ENCODE measurements at places on chromosomes 2 and 18.

DNA sequence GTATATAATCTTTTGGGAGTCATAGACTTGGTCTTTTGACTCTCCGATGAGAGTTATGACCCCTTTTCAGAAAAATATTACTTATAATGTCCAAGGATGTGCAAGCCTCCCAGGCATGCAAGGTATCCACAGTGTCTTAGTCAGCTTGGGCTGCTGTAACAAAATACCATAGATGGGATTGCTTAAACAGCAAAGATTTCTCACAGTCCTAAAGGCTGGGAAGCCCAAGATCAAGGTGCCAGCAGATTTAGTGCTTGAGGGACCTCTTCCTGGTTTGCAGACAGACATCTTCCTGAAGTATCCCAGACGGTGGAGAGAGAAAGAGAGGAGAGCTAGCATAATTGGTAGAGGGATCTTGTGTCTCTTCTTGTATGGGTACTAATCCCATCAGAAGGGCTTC, 35.6 kb upstream of the FBXO11 start:
- no peak for DNase-seq

- DNase-seq, result no peak
These were observed 157.4 kb upstream of the RGPD4 start for GRCh38 chr2:107669335-107669734.

- no peak for DNase-seq
These were observed 5.3 kb downstream of the SOS1 start for GRCh38 chr2:39115556-39115955.

DNA sequence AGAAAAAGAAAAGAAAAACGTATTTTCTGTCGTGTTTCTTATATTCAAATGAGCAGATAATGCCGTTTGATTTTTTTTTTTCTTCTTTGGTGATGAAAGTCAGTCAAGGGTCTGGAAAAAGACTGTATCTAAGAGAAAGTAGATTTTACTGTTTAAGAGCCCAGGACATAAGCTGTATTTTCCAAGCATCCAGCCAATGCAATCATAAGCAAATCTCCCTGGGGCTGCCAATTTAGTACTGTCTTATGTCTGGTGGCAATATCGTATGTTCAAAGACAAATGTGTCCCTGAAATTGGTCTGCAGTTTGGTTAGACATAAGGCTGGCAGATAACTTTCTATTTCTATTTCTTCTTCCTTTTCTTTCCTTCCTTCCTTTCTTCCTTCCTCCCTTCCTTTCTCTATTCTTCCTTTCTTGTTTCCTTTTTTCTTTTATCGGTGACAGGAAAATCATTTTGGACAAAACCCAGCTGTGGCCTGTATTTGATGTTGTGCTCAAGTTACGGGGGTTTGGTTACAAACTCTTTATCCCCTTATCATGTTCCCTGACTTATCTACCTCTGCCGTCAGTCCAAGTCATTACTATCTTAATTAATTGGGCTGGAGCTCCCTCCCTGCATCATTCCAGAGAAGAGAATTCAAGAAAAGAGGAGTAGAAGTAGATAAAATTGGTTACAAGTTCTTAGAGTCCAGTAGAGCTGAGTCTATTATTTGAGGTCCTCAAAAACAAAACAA, 683.4 kb upstream of the FSHR start:
- DNase-seq, result no peak

GRCh38 chr18:79371561-79372121, 24.1 kb upstream of the NFATC1 start:
- no peak for DNase-seq

GRCh38 chr18:47081578-47081977, 46.2 kb upstream of the ELOA2 start:
- DNase-seq, result no peak

DNA sequence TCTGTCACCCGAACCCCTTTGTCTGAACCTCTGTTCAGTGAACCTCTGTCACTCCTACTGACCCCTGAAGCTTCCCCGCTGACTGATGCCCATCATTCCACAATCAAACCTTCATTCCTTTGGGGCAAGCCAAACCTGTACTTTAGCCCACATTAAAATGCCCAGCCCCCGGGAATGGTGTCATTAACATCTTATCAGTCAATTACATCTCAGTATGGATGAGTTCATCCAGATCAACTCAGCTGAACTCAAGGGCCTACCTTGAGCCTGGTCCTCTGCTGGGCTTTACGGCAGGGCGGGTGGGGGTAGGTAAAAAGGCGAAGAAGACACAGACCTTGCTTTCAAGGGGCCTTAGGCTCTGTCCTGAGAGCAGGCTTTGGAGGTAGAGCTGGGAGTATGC, 154.4 kb upstream of the SMAD2 start:
- DNase-seq, result no peak

GRCh38 chr18:35481960-35482366, 15.8 kb downstream of the INO80C start:
- DNase-seq, result no peak

DNA sequence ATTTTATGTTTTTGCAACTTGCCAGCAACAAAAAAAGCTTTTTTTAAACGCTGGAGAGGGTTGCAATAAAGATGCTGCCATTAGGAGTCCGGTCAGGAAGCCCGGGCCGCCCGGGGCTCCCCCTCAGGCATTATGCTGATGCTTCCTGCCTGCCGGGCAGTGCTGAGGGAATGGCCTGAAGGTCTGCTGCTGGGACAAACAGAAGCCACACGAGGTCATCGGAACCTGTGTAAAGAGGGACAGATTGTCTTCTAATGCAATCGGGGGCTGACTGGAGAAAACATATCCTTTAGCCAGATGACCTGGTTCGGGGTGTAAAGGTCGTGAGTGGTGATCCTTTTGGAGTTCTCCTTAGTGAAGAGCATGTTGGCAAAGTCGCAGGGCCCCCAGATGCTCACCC, 2.3 kb downstream of the IMPA2 start:
- DNase-seq, result no peak

- DNase-seq, result no peak
These were observed 4.0 kb downstream of the CWC22 start for GRCh38 chr2:180003073-180003472.

DNA sequence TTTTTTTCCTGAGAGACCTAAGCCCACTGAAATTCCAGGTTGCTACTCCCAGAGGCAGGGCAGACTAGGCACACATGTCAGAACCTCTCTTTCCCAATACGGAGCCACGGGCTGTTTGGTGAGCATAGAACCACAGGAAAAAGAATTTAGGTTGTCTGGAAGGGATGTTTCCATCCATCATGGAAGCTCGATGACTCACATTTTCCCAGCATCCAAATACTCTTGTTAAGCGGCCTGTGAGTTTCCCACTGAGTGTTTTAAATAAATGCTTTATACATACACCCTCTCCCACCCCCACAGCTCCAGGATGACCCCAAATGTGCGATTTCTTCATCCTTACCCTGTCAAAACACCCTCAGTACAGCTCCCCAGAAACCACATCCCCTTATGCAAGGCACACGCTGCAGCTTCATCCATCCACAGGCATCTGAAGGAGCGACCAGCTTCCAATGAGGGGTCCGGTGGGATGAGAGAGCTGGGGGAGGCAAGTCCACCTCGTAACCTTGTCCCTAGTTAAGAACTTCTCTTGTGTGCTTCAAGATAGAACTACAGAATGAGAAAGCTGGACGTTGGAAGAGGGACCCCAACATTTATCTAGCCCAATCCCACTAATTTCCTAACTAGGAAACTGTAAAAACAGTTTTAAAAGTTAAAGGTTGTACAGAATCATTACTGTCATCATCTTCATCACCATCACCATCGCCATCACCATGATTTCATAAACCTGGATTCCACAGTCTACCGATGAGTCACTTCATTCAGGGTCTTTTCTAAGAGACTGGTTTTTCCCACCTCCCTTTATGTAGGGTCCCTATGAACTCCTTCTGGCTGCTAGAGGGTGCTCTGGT, 63.5 kb upstream of the FZD7 start:
- DNase-seq, result no peak

GRCh38 chr2:189204322-189204941, 24.9 kb upstream of the COL5A2 start:
- DNase-seq, result no peak

GRCh38 chr2:162890690-162891311, 52.2 kb upstream of the KCNH7 start:
- DNase-seq, result no peak

GRCh38 chr18:55488473-55488872, 99.5 kb downstream of the TCF4 start:
- DNase-seq, result no peak

- DNase-seq, result no peak
These were observed 76.3 kb downstream of the R3HDM1 start for GRCh38 chr2:135607561-135607960.

GRCh38 chr2:11457935-11458334, 8.0 kb downstream of the E2F6 start:
- no peak for DNase-seq

DNA sequence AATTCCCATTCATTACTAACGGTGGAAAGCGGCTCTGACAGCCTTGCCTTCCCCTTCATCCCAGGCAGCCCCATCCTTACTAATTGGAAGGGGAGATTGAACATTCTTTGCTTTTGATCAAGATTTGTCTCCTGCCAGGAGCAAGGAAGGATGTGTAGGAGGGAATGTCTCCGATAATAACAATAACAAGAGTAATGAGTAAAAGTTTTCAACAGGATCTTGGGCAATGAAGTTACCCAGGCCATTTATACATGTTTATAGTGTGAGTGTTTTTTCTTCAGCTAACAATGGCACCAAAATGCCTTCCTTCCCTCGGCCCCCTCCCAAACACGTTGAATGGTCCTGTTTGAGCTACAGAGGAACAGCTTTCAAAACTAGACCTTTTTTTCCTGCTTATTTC, 83.8 kb downstream of the GATA6 start:
- no peak for DNase-seq

DNA sequence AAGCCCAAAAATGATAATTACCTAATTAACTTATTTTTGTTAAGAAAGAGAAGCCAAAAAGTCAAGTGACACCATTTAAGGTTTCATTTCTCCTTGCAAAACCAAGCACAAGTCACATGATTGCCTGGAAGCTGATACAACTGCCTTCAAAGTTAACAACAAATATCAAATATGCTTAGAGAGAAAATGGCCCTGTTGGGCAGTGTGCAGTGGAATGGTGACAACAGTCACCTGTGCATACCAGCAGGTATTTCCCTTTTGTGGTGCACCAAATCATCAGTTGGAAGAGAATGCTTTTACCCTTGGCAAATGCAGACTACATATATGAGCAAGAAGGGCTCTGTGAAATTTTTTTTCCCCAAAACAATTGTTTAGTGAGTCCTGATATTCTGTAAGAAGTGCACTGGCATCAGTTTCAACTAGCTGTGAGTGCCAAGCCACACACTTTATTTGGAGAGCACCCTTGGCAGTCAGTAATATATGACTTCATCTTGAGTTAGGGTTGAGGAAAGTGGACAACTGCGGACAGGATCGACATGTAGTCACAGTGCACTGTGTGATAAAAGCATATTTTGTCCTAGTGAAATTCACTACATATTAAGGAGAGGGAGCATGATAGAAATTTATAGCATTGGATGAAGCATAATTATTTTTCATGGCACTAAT, 74.9 kb upstream of the DOCK10 start:
- DNase-seq, result no peak

- DNase-seq, result no peak
These were observed 265.1 kb upstream of the SIX2 start for GRCh38 chr2:45274250-45274926.

GRCh38 chr2:60498816-60499429, 54.5 kb downstream of the BCL11A start:
- no peak for DNase-seq

GRCh38 chr2:119608553-119608952, 64.3 kb downstream of the CFAP221 start:
- no peak for DNase-seq

DNA sequence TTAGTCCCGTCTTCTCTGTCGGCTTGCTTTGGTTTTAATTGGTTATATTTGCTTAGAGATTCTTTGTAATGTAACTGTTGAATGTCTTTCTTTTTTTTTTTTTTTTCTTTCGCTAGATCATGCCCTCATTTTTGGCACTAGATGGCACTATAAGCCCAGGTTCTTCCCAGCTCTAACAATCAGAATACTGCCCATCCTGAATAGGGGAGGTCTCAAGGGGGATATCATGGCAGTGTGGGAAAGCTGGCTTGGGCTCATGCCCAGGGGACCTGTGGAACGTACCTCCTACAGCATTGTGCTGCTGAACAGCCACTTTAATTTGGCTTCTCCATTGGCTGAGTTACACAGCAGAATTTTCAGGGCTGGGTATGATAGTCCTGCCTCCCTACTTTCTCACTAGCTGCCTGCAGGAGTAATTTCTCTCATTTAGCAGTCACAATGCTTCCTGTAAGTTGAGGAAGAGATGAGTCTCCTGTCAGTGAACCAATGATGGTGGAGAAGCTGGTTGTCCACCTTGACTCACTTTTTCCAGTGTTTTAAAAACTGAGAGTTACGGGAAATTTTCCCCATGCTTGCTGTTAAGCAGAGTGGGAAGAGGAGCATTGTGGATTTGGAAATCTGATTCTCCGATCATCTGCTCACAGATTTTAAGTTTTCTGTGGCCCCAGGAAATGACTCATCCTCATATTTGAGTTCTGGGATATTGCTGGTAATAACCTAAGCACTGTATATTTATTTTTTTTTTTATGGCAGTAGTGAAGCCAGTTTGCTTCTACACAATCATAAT, 47.2 kb downstream of the RAD51AP2 start:
- no peak for DNase-seq

- no peak for DNase-seq
These were observed 108.3 kb downstream of the HNRNPLL start for GRCh38 chr2:38494394-38494793.

DNA sequence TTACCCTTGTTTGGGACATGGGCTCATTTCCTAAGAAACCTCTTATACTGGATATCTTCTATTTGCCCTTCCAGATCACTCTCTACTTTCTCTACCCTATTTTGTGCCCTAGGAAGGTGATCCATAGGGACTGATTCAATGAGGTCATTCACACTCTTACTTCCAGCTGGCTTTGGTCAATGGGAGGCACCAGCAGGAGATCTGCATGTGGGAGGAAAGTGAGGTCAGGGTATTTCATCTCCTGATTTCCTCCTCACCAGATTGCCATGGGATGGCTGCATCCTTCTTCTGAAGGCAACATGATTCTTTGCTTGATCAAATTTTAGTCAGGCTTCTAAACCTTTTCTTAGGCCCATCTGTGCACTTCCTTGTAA, 15.2 kb downstream of the M1AP start:
- DNase-seq, result no peak

- DNase-seq, result no peak
These were observed 14.7 kb upstream of the ERCC3 start for GRCh38 chr2:127308586-127309138.

GRCh38 chr2:29420999-29421782, 306.0 kb downstream of the CLIP4 start:
- no peak for DNase-seq

GRCh38 chr2:136259551-136259950, 141.6 kb upstream of the CXCR4 start:
- DNase-seq, result no peak

GRCh38 chr2:240233885-240234502, 93.5 kb upstream of the OTOS start:
- no peak for DNase-seq

DNA sequence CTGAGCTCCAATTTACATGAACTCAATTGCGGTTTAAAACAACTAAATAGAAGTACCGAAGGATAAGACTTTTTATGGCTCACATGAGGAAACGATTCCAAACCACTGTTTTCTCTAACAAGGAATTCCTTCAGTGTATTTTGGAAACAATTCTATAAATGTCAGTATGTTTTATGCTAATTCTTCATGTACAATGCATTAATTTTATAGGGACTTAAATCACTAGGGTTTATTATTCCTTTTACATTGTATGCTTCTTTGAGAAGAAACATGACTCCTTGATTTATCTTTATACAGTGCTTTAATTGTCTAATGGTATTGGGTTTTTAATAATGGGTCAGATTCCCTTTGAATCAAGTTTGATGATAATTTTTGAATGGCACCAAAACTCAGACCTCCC, 566.8 kb downstream of the EPHA4 start:
- DNase-seq, result no peak

GRCh38 chr18:44918142-44918476, 237.4 kb downstream of the SETBP1 start:
- no peak for DNase-seq

Measured in stimulated activated CD4-positive, alpha-beta T cell treated with anti-CD3 and anti-CD28 coated beads, Interleukin-2, amount 100 ng/mL, for 4 hours (primary cell).